ENCODE measurements at places on chromosomes 5 and 9. TPM values are rescaled to one million over a fixed set of nuclear protein-coding genes. Genes with fewer than 3 reads are reported as not detected.

The KLF4 gene
- polyA plus RNA-seq = not detected

The CCL21 gene
- polyA plus RNA-seq = not detected

The ROR2 gene
- polyA plus RNA-seq = not detected

The NIPAL4 gene
- polyA plus RNA-seq = not detected
